GM12878 (cell line): ENCODE measurements at places on chromosomes 12 and 14. TPM values are rescaled to one million over a fixed set of nuclear protein-coding genes. Genes with fewer than 3 reads are reported as not detected.

The LRRC43 gene
- polyA plus RNA-seq = not detected in 2 replicates

The KRT82 gene
- polyA plus RNA-seq = not detected in 2 replicates

The BICD1 gene
- 17.6 and 19.2 TPM in 2 replicates for polyA plus RNA-seq

The CLMN gene
- 19.5 and 26.1 TPM in 2 replicates for polyA plus RNA-seq

The ENDOU gene
- 0.13 TPM in 1 of 2 replicates, not detected in the other for polyA plus RNA-seq

The NELL2 gene
- polyA plus RNA-seq = 1.0 and 1.1 TPM in 2 replicates

The DDX24 gene
- polyA plus RNA-seq = 208 and 226 TPM in 2 replicates

The PPP2R5C gene
- 168 and 170 TPM in 2 replicates for polyA plus RNA-seq

The CD27 gene
- 127 and 134 TPM in 2 replicates for polyA plus RNA-seq

The GARIN6 gene
- not detected in 2 replicates for polyA plus RNA-seq

The PDE3A gene
- polyA plus RNA-seq = 1.4 and 1.7 TPM in 2 replicates

The JPH4 gene
- polyA plus RNA-seq = 1.4 and 4.4 TPM in 2 replicates

The CD4 gene
- 0.24 and 0.39 TPM in 2 replicates for polyA plus RNA-seq

The TIMELESS gene
- polyA plus RNA-seq = 57.8 and 60.5 TPM in 2 replicates

The TCL1B gene
- not detected in 2 replicates for polyA plus RNA-seq

GRCh38 chr14:105581551-105582341, 55.4 kb downstream of the TMEM121 start:
- peak overlapping the region; percentile 99 for H3K27ac ChIP-seq
- H3K4me3 ChIP-seq = no peak overlapping the region
- no peaks in the 10 kb centered on the region for H3K36me3 ChIP-seq
- peak; percentile 71 for DNase-seq

- H3K4me1 ChIP-seq = peaks cover 35% of the 10 kb centered on the region
- no peak overlapping the region for H3K4me3 ChIP-seq
- DNase-seq = no peak
- no peak overlapping the region for H3K27ac ChIP-seq
Observed at GRCh38 chr14:92755495-92755894, 7.1 kb upstream of the LGMN start.

GRCh38 chr14:67636361-67636919, 16.7 kb downstream of the ARG2 start:
- H3K36me3 ChIP-seq = no peaks in the 10 kb centered on the region
- H3K4me3 ChIP-seq = no peak overlapping the region
- H3K27me3 ChIP-seq = no peaks in the 10 kb centered on the region

GRCh38 chr12:25102402-25102801, 92.6 kb downstream of the DNAI7 start:
- H3K27me3 ChIP-seq = no peaks in the 10 kb centered on the region
- H3K4me1 ChIP-seq = peaks cover 18% of the 10 kb centered on the region
- no peak overlapping the region for H3K27ac ChIP-seq
- no peak for DNase-seq
- H3K4me3 ChIP-seq = no peak overlapping the region
- peaks cover 31% of the 10 kb centered on the region for H3K36me3 ChIP-seq

DNA sequence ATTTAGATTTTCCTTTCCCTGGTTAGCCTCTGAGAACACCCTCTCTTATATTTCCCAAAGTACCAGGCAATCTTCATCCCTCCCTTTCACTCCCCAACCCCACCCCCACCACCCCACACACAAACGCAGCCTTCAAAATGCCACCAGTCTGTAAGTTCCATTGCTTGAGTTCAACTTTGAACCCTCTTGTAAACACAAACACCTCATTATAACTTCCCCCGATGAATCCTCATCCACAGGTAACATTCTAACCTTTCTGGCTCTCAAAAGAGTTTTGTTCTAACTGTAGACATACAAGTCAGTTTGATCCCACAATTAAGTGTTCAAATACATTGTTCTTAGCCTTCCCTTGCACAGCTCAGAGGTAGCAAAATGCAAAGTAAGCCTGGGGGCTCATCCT, 199.4 kb upstream of the FOXN3 start:
- no peak for DNase-seq
- H3K4me3 ChIP-seq = peak overlapping the region; percentile 55
- H3K27ac ChIP-seq = peak overlapping the region; percentile 67
- no peaks in the 10 kb centered on the region for H3K36me3 ChIP-seq
- H3K27me3 ChIP-seq = no peaks in the 10 kb centered on the region

GRCh38 chr12:69822201-69822860, 2.7 kb upstream of the MYRFL start:
- H3K4me3 ChIP-seq = no peak overlapping the region
- H3K36me3 ChIP-seq = no peaks in the 10 kb centered on the region
- no peak for DNase-seq
- no peaks in the 10 kb centered on the region for H3K27me3 ChIP-seq
- no peaks in the 10 kb centered on the region for H3K4me1 ChIP-seq

- peak overlapping the region; percentile 25 for H3K27ac ChIP-seq
- no peaks in the 10 kb centered on the region for H3K27me3 ChIP-seq
- no peaks in the 10 kb centered on the region for H3K36me3 ChIP-seq
- no peak overlapping the region for H3K4me3 ChIP-seq
Observed at GRCh38 chr12:92046557-92047392, 98.9 kb downstream of the BTG1 start.

DNA sequence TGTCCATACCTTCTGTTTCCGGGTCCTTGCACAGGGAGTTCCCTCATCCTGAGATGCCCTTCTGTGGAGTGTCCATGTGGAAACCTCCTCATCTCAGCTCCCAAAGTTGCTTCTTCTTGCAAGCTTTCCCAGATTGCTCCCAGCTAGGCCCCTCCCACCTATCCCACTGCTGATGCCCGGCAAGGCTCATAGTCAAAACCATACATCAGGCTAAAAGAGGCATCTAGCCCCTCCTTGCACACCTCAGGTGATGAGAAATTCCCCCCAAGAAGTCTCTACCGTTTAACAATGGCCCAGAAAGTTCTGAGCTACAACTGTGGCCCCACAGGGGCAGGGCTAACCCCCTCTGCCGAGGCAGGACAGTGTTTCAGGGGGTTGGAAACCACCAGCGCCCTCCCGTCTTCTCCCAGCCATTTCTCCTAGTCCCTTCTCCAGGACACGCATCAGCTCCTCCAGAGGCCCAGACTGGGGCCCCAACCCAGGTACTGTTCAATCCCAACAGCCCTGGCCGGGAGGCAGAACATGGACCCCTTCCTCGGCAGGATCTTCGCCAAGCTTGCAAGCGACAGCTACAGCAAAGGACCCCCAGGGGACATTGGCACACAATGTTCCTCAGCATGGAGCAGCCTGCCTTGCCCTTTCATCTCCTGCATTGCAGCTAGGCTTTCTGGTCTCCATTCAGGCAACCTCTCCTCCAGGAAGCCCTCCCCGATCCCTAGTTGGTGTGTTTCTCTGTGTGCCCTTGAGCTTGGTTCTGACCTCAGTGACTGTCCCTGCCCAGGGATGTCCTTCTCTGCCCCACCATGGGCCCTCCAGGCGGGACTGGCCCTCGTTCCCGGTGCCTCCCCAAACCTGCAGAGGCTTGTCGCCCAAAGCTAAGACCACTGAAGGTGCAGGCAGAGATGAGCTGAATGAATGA, 4.5 kb upstream of the BEGAIN start:
- H3K27ac ChIP-seq = no peak overlapping the region
- H3K36me3 ChIP-seq = no peaks in the 10 kb centered on the region
- DNase-seq = no peak
- H3K4me3 ChIP-seq = no peak overlapping the region
- 0 out of 2 replicates have a peak, but pooled peaks cover 2% of the 10 kb centered on the region for H3K27me3 ChIP-seq
- no peaks in the 10 kb centered on the region for H3K4me1 ChIP-seq

- DNase-seq = no peak
- no peaks in the 10 kb centered on the region for H3K36me3 ChIP-seq
- H3K4me1 ChIP-seq = no peaks in the 10 kb centered on the region
- no peak overlapping the region for H3K27ac ChIP-seq
- no peak overlapping the region for H3K4me3 ChIP-seq
Observed at GRCh38 chr14:74558655-74559054, 53.4 kb downstream of the LTBP2 start.

DNA sequence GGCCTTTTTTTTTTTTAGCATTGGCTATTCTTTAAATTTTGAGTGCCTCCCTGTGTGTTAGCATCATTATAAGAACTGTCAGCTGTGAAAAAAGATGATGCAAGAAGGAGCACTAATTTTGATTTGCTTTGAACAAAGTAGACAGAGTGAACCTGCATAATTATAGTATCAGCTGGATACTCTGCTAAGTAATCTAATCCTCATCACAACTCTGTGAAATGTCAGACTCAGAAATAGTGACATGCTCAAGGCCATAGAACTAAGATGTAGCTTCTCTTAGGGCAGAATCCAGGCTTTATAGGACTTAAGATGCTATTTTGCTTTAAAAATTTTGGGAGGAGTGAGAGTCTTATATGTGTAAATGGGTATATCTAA, 31.9 kb downstream of the FBXO34 start:
- H3K27me3 ChIP-seq = no peaks in the 10 kb centered on the region
- H3K4me3 ChIP-seq = no peak overlapping the region
- H3K36me3 ChIP-seq = no peaks in the 10 kb centered on the region; the same call in 1 of the 2 replicates
- H3K27ac ChIP-seq = peak overlapping the region; percentile 66; the same call in 1 of the 2 replicates
- peaks cover 32% of the 10 kb centered on the region for H3K4me1 ChIP-seq
- no peak for DNase-seq

GRCh38 chr14:30162066-30162465, 234.4 kb upstream of the PRKD1 start:
- H3K4me3 ChIP-seq = no peak overlapping the region
- DNase-seq = no peak
- H3K27me3 ChIP-seq = no peaks in the 10 kb centered on the region
- no peaks in the 10 kb centered on the region for H3K36me3 ChIP-seq
- no peak overlapping the region for H3K27ac ChIP-seq

- DNase-seq = no peak
- H3K4me3 ChIP-seq = no peak within 1 kb of the TSS
- H3K27me3 ChIP-seq = peaks cover 2% of the 10 kb centered on the region; the same call in 1 of the 2 replicates
- no peaks in the 10 kb centered on the region for H3K4me1 ChIP-seq
- no peak within 1 kb of the TSS for H3K27ac ChIP-seq
Observed at GRCh38 chr14:100726550-100727085, at the start of gene DLK1. Gene DLK1 (plus strand): TSS chr14:100726892. CDS start chr14:100727069, 177 bp downstream.

- no peak overlapping the region for H3K27ac ChIP-seq
- peaks cover 4% of the 10 kb centered on the region; the same call in 1 of the 2 replicates for H3K4me1 ChIP-seq
- peak overlapping the region; percentile 34; the same call in 1 of the 2 replicates for H3K4me3 ChIP-seq
- no peak for DNase-seq
- H3K36me3 ChIP-seq = no peaks in the 10 kb centered on the region
Observed at GRCh38 chr12:16606201-16606849, 363 bp upstream of the LMO3 start.

DNA sequence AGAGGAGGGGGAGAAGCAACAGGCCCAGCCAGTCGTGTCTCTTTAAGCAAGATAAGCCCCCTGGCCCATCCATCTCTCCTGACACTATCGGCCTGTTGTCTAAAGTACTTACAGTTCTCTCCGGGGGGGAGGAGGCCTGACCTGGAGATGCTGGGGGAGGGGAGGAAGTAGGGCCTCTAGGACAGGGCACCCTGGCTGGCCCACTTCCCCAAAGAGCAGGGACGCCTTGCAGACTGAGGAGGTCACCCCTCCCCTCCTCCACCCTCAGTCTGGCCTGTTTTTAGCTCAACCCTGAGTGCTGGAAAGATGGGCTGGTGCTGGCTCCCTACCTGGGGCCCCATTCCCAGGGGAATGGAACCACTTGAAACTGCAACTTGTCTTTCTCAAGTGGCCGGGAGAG, 70.3 kb downstream of the TBX5 start:
- H3K27me3 ChIP-seq = no peaks in the 10 kb centered on the region
- DNase-seq = no peak
- H3K36me3 ChIP-seq = no peaks in the 10 kb centered on the region
- no peaks in the 10 kb centered on the region for H3K4me1 ChIP-seq
- no peak overlapping the region for H3K27ac ChIP-seq

- H3K27me3 ChIP-seq = no peaks in the 10 kb centered on the region; the same call in 1 of the 2 replicates
- H3K4me3 ChIP-seq = no peak overlapping the region
- DNase-seq = no peak
- H3K36me3 ChIP-seq = no peaks in the 10 kb centered on the region
- no peak overlapping the region for H3K27ac ChIP-seq
- H3K4me1 ChIP-seq = no peaks in the 10 kb centered on the region
Observed at GRCh38 chr12:54593135-54593534, 4.7 kb upstream of the PPP1R1A start.

DNA sequence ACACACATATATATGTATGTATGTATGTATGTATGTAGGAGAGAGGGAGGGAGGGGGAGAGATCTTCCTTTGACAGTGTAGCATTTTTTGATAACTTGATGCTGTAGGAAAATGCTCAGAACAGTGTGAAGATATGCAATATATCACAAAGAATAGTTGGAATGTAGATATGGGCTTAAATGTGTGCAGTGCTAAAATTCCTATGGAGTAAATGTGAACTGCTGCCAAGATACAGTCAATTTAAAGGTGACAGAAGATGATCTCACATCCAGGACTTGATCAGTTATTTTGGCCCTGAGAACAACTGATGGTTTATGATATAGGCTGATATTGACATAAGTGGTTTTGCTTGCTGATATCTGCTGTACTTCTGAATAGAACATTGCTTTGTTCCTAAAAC, 84.2 kb downstream of the DAAM1 start:
- H3K36me3 ChIP-seq = no peaks in the 10 kb centered on the region; the same call in 1 of the 2 replicates
- DNase-seq = no peak
- H3K27me3 ChIP-seq = no peaks in the 10 kb centered on the region
- no peak overlapping the region for H3K27ac ChIP-seq

DNA sequence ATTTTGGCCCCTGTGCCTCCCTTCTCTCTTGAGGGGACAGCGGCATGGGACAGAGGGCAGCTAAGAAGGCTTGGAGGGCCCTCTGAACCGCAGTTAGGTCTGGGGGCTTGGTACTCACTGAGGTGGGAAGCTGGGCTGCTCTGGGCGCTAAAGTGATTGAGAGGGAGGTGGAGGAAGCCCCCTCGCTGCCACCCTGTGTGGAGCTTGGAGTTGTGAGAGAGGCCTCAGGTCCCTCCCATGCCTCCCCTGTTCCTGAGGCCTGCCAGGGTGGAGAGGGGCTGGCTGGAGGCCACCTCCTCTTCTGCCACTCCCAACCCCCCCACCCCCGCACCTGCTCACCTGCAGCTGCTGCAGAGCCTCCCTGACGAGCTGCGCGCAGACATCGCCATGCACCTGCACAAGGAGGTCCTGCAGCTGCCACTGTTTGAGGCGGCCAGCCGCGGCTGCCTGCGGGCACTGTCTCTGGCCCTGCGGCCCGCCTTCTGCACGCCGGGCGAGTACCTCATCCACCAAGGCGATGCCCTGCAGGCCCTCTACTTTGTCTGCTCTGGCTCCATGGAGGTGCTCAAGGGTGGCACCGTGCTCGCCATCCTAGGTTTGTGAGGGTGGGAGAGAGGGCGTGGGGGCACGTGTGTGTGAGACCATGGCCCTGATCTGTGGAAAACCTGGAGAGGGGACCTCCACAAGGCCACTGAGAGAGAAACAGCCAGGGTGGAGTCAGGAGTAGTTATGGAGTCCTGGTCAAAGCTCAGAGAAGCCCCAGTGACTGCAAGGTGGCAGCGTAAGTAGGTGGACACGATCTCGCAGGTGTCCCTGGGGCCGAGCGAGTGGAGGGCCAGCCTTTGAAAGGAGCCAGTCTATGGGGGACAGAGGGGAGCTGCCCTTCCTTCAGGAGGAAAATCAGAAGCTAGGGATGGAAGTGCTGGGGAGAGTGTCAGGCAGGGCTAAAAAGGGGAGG, 11.2 kb downstream of the KCNH3 start:
- no peak for DNase-seq
- H3K4me3 ChIP-seq = no peak overlapping the region
- H3K27me3 ChIP-seq = no peaks in the 10 kb centered on the region; the same call in 1 of the 2 replicates
- no peaks in the 10 kb centered on the region for H3K4me1 ChIP-seq
- no peaks in the 10 kb centered on the region for H3K36me3 ChIP-seq

GRCh38 chr12:62622177-62622576, 155.6 kb downstream of the MON2 start:
- no peaks in the 10 kb centered on the region for H3K4me1 ChIP-seq
- no peak overlapping the region for H3K4me3 ChIP-seq
- H3K27me3 ChIP-seq = no peaks in the 10 kb centered on the region
- no peak overlapping the region for H3K27ac ChIP-seq
- no peak for DNase-seq

GRCh38 chr12:12108441-12109058, 37.8 kb downstream of the BCL2L14 start:
- no peak overlapping the region for H3K27ac ChIP-seq
- H3K4me3 ChIP-seq = no peak overlapping the region
- H3K27me3 ChIP-seq = no peaks in the 10 kb centered on the region
